ENCODE measurements at places on chromosomes 3 and 15.

- no peak for DNase-seq
Observed at GRCh38 chr15:45249125-45249780, 2.8 kb upstream of the SLC28A2 start.

GRCh38 chr15:91897585-91898372 is 44.3 kb downstream of the SLCO3A1 start:
- DNase-seq: no peak

DNA sequence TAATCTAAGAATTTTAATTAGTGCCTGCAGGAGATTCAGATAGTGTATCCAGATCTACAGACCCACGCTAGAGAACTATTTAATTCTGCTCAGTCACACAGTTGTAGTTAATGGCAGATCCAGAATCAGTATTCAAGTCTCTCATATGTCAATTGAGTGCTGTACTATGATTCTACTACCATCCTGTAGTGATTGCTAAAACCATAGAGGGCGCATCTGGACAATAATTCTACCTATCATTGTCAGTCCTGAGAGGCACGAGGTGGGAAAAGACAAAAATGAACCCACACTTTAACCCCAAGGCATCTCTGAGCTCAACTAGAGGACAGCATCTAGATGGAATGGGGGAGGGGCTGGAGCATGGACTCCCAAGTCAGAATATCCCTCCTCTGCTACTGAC is 22.7 kb downstream of the DHX36 start:
- DNase-seq: no peak

DNA sequence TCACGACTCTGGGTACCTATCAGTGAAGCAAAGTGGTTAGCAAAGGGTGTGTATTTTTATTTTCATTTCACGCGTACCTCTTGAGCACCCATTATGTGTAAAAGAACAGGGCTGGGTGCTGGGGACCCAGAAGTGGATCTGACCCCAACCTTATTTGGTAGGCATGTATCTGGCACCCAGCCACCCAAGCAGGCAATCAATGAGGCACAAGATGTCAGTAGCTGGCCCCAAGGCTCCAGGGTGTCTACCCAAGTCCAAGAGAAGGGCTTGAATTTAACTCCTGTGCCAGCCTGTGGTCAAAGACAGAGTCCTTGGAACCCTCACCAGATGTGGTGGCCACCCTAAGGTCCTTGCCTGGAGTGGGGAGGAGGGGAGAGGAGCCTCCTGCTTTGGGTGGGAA is 5.7 kb downstream of the PLEKHO2 start:
- DNase-seq: no peak

- DNase-seq: no peak
Observed at GRCh38 chr3:183427876-183428446, 458 bp downstream of the MCF2L2 start.

GRCh38 chr3:79354179-79354688 is 413.6 kb downstream of the ROBO1 start:
- no peak for DNase-seq

- DNase-seq: no peak
Observed at GRCh38 chr3:4711680-4711992, 218.5 kb downstream of the ITPR1 start.

DNA sequence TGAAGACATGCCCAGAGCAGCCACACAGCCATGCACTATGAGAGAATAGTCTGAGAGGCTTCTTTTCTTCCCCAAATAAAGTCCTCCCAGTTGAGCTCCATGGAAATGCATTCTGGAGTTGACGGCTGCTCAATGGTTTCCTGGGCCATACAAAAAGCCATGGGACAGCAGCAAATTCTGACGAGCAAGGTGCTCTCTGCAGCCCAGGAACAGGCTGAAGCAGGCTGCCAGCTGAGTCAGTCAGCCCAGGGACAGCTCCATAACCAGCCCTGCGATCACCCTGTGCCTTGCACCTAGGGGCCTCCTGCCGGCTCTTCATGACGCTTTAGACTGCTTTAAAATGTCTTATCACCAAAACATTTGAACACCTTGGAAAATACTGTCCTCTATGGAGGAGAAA is 256.3 kb upstream of the CHRNA7 start:
- no peak for DNase-seq

- DNase-seq: no peak
Observed at GRCh38 chr3:24482096-24482705, 12.4 kb downstream of the THRB start.

DNA sequence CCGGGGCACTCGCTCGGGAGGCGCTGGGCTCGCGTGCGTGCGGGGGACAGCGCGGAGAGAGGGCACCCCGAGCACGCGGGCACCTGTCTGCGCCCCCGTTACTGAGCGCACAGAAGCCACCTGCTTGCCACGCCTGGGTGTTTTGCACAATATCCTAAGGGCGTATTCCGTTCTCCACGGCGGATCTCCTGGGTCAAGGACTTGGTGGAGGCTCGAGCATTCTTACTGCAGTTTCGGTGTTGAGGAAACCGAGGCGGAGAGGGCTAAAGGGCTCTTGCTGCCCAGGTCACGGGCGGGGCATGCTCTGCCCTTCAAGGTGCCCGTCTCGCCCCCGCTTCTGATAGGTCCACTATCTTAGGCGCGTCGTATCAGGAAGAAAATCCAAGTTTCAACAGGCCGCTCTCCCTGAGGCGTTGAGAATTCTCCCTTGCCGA is 526 bp downstream of the GPD1L start:
- DNase-seq: no peak

GRCh38 chr3:137116619-137117018 is 158.8 kb downstream of the IL20RB start:
- DNase-seq: no peak

DNA sequence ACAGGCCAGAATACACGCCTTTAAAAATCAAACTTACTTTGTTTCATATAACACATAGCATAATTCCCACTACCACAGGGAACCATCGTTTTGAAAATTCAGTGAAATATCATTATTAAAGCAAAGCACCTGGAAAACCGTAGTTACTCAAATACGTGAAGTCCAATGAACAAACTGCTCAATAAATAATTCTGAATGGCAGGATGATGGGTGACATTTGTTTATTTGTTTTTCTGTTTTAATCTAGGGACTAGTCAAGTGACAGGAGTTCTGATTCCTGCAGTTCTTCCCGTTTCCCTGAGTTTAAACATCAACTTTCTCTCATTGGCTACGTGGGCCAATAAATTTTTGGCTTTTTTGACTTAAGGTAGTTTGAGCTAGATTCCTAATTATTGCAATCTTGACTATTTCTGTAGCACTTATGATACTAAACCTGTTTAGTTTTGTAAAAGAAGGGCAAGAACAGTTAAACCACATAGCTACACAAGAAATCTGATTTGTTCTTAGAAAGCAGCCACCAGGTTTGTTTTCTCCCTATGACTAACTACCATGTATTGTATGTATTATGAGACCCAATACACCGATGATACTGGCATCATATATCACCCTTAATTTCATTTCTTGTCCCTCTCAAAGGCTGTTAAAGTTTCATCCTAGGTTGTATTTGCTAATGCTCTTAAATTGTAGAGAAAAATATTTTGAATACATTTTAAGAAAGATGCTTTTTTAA is 411.2 kb downstream of the SHQ1 start:
- no peak for DNase-seq

DNA sequence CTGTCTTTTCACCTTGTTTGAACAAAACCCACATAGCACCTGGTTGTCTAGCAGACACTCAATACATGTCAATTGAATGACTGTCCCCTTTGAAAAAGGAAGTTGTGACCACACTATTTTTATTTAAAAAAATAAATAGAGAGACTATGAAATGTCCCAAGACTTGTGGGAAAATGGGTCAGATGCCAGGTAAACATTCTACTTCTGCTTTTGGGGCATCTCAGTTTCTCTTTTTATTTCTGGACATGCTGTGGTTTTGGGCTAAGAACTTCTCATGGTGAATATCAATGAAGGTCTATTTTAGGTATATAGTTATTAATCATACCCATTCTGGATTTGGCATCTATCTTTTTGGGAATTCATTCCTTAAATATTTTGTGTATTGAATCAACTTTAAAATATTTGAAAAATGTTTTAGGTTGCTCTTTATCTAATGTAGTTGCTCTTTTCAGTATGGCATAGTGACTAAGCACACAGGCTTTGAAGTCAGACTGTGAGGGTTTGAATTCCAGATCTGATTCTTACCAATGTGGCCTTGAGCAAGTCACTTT is 4.4 kb downstream of the TMEM45A start:
- no peak for DNase-seq

GRCh38 chr3:128382221-128382807 is 84.4 kb downstream of the DNAJB8 start:
- no peak for DNase-seq

GRCh38 chr3:30605706-30606300 is 598 bp upstream of the TGFBR2 start:
- DNase-seq: no peak

- DNase-seq: no peak
Observed at GRCh38 chr3:26291840-26292239, 330.7 kb upstream of the LRRC3B start.

- no peak for DNase-seq
Observed at GRCh38 chr3:133197619-133198018, 159.4 kb downstream of the TMEM108 start.

GRCh38 chr3:42610976-42611375 is 10.5 kb downstream of the NKTR start:
- no peak for DNase-seq

DNA sequence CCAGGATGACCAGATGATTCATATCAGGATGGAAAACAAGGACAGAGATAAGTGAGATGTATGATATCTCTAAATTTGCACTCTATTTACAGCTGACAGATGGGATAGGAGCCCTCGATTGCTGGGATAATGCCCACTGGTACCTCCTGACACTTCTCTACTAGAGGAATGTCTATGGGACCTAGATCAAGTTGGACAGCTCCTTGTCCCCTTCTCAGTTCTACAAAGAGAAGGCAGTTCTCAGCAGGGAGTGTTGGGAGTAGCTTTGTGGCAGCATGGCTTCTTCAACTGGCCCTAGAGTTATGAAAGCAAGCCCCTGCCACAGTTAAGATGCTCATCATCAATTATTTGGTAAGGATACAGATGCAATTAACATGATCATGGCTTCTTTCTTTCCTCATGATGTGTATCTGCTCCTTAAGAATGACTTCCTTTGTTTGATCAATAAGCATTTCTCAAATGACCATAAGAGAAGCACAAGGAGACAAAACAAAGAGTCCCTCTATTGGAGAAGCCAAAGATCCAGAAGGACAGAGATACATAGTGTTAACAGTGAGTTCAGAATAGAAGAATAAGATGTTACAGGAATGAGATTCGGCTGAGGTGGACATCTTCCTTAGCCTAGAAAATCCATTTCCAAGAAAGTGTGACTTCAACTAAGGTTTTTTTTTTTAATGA is 481.3 kb downstream of the NAALADL2 start:
- no peak for DNase-seq

DNA sequence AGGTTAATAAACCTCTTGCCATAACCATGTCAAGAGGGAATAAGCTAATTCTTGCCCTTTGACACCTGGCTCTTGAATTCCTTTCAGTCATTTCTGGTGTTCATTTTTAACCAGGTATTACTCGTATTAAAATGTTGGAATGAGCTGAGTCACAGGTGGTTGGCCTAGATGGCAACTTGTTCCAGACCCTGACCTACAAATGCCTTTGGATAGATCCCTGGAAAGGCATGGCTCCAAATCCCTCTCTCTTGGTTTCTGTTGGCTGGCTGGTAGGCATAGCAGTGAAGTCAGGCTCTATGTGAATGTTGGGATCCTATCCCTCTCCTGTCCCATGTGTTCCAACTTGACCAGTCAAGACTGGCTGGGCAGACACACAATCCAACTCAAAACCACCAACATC is 277.1 kb upstream of the PROK2 start:
- DNase-seq: no peak

GRCh38 chr3:122581622-122582021 is 4.2 kb downstream of the PARP15 start:
- no peak for DNase-seq
